Endodermal cell (in vitro differentiated cells): ENCODE measurements at places on chromosomes 13 and 19.
A peak's percentile ranks its signal among the peaks of the same experiment; 100 is the strongest.

- DNase-seq = no peak
Measured at GRCh38 chr19:11199517-11199916, 2.2 kb upstream of the KANK2 start.

- no peak for DNase-seq
Measured at GRCh38 chr19:3003046-3003445, 25.7 kb downstream of the TLE6 start.

DNA sequence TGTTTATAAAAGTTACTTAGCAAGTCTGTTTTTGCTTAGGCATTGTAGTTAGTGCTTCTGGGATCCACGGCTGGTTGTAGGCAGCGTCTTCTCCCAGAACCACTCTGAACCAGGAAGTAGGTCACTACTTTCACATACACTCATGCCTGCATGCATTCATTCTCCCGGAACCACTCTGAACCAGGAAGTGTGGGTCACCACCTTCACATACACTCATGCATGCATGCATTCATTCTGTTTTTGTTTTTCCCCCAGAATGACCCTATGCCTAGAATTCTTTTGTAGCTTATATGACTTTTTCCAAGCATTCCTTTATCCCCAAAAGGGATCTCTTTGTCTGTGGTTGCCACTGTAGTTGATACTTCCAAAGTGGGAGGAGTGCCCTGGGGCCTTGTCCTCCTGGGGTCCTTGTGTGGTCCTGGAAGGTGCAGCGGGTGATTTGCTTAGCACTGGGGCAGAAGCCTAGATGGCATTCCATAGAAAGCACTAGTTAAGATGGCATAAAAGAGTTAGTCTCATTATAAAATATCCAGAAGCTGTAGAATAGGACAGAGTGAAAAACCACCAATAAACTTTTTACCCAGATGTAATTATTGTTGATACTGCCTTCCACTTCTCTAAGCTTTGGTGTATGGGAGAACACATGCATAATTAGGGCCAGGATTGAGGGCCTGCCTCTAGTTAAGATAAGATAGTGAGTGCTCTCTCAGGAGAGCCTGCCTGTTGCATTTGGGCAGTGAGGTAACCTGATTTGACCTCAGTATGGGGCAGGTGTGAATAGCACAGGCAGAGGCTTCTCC, 68.6 kb upstream of the TEX29 start:
- no peak for DNase-seq

GRCh38 chr13:42350141-42350540, 78.2 kb downstream of the AKAP11 start:
- DNase-seq = peak; percentile 54

- peak; percentile 81 for DNase-seq
Measured at GRCh38 chr19:4870025-4870700, 2.7 kb upstream of the PLIN3 start.

GRCh38 chr13:95643571-95643935, 953 bp downstream of the DZIP1 start:
- DNase-seq = peak; percentile 71

- DNase-seq = no peak
Measured at GRCh38 chr13:99314640-99315176, 7.5 kb upstream of the GPR183 start.

- no peak for DNase-seq
Measured at GRCh38 chr13:28631801-28632200, 27.1 kb upstream of the POMP start.

DNA sequence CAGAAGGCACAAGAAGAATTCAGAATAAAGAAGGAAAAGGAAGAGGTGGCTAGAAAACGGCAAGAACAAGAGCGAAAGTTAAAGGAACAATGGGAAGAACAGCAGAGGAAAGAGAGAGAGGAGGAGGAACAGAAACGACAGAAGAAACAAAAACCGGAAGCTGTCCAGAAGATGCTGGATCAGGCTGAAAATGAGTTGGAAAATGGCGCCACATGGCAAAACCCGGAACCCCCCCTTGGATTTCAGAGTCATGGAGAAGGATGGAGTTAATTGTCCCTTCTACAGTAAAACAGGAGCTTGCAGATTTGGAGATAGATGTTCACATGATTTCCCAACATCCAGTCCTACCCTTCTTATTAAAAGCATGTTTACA, 6.7 kb downstream of the CD209 start:
- DNase-seq = no peak

GRCh38 chr13:88937384-88937783, 1266.2 kb downstream of the SLITRK5 start:
- no peak for DNase-seq

- DNase-seq = no peak
Measured at GRCh38 chr13:35703061-35703460, 226.6 kb upstream of the MAB21L1 start.

DNA sequence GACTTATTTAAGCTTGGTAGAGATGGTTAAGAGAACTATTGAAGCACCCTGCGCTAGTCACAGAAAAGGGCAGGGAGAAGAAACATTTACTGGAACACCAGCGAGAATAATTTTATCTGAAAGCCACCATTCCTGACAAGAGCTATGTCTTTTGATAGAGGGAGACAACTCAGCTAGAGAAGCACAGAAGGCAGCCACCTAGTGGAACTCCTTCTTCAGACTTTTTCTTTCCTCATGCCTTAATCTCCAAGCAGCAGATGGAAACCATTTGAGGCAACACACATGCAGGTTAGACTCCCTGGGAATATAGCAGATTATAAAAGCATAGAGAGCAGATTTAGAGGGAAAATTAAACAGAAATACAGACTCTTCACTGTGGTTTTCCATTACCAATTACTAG, 813.4 kb downstream of the SLITRK6 start:
- DNase-seq = no peak

- DNase-seq = no peak
Measured at GRCh38 chr13:37769078-37769477, 100.5 kb downstream of the TRPC4 start.

DNA sequence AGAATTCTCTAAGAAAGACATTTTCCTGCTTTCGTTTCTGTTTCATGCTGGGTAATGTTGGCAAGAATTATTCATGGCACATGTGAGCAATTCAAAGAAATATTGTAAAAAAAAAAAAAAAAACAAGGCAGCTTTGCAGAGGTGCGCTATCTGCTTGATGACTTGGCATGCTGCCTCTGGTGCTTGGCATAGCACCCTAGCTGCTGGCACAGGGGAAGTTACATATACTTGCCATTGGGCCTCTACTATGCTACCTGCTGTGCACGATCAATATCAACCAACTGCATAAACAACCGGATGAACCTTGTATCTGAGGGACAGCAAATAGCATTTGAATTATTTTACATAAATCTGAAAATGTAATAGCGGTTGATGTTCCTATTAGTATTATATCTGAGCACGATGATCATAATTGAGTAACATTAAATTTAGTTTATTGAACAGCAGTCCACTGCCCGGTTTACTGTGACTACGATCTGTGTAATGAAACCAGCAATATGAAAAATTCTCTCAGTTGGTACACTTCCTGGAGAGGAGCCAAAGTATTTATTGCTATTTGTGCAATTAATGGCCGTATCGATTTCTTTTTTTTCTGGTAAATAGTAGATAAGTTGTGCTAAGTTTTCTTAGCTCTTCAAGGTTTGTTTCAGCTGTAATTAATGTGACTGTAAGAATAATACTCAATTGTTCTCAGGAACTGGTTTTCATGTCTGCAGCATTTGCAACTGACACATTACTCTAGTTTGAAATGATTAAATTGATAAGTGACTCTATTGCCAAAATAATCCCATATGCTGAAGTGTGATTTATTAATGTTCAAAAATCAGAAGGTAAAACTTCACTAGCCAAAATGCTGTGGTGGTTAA, 717.3 kb downstream of the DACH1 start:
- DNase-seq = no peak

DNA sequence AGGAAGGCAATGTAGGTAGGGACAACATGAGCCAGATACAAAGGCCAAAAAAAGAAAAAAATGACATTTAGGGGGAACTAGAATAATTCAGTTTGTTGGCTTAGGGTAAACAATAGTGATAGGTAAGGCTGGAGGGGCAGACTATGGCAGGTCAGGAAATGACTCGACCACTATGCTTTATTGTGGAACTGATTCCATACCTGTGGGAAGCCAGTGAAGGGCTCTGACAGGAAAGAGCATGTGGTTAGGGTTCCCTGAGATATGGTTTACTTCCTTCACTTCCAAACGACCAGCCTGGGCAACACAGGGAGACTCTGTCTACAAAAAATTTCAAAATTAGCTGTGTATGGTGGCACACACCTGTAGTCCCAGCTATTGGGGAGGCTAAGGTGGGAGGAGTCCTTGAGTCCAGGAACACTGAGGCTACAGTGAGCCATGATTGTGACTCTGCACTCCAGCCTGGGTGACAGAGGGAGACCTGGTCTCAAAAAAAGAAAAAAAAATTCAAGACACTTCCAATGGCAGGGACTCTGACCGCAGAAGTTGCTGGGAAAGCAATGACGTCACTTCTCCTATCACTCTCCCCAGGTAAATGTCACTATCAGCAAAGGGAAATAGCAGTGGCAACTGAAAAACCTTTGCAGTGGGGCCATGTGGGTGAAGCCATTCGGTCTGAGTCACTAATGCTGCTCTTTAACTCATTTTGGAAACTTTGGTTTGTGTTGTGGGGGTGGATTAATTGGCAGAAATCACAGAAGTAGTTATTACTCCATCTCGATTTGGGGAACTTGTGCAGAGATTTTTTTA, 192.8 kb upstream of the TSC22D1 start:
- no peak for DNase-seq

GRCh38 chr19:10007371-10008183, 2.7 kb downstream of the COL5A3 start:
- no peak for DNase-seq
